ENCODE measurements at places on chromosomes 13 and 19.

DNA sequence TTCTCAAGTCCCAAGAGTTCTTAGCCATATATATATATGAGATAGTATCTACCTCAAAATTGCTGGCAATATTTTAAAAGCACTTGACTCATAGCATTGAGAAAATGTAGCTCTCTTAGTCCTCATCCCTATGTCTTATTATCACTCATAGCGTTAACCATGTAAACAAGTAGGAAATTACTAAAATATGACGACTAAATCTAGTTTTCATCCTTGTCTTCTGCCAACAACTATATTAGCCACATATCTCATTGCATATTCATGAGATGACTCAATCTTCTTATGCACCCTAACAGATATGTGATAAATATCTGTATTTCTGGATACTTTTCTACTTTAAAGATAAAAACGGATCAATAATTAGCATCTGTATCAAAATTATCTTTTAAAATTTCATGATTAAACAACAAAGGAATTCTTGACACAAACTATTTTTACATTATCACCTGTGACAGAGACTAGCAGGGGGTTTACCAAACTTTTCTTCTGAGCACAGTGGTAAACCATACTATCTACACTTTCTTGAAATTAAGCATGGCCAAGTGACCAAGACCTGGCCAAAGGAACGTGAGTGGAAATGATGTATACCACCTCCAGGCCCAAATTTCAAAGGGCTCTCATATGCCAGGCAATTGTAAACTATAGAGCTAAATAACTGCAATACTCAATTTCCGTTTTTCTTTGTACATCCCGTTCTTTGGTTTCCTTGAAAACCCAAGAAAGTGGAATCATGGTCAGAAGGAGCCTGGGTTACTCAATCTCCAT, 45.7 kb downstream of the ZC3H13 start:
- no peak for DNase-seq

DNA sequence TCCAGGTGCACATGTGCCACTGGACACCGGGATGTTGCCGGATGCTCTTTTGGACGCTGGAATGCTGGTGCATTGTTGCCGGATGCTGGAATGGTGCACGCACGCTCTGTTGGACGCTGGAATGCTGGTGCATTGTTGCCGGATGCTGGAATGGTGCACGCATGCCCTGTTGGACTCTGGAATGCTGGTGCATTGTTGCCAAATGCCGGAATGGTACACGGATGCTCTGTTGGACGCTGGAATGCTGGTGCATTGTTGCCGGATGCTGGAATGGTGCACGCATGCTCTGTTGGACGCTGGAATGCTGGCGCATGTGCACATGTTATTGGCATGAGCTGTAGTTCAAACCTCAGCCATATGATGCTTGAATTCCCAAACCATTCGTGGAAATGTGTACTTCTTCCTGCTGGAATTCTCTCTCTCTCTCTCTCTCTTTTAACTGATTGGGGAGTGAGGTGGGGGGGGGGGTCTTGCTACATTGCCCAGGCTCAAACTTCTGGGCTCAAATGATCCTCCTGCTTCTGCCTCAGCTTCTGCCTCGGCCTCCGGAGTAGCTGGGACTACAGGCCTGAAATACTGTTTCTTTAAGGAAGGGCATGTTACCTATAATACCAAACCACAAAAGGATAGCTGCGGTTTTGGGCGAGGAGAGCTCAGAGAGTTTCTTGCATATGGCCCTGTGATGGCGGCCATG, 1.2 kb upstream of the MCF2L start:
- peak; percentile 63 for DNase-seq

DNA sequence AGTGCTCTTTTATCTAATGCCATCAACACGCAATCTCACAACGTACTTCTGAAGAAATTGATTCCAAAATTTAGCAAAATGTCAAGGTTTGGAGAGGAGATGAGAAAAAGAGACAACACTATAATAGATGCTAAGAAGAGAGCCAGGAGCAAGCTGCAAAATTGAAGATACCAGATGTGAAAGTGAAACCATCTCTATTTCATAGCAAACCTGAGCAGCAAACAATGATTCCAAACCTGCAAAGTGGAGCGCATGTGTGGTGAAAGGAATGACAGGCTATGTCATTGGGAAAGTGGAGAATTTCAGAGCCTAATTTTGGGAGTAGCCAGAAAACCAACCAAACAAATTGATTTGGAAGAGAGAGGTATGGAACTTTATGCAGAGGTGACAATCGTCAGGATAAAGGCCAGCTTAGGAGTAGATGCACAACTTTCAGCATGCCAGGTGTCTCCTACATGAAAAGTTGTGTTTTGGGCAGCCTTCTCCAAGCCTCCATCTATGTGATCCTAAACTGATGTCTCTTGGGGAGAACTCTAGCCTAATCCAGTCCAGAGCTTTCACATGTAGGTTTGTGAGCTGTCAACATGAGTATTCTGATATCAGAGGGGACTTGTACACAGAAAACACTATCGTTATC, 158.4 kb upstream of the FNDC3A start:
- no peak for DNase-seq

DNA sequence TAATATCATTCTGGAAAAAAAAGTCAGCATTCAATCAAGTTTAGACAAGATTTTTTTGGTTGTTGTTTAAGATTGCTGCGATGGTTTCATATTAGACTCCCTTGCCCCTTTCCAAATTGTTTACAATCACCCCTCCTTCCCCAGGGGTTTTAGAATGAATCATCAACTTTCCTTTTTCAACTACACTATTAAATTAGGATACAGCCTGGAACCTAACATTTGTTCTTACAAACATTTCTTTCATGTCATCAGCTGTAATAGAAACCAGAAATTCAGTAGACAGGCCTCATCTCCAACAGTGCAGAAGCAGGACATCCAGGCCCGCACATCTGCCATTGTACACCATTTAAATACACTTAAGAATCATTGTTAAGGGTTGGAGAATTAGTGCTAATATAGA, 44.4 kb upstream of the WDFY2 start:
- DNase-seq: no peak

- peak; percentile 47 for DNase-seq
Observed at GRCh38 chr19:40805258-40805868, 6.4 kb downstream of the EGLN2 start.

- DNase-seq: no peak
Observed at GRCh38 chr19:32813862-32814425, 55.6 kb downstream of the SLC7A9 start.

DNA sequence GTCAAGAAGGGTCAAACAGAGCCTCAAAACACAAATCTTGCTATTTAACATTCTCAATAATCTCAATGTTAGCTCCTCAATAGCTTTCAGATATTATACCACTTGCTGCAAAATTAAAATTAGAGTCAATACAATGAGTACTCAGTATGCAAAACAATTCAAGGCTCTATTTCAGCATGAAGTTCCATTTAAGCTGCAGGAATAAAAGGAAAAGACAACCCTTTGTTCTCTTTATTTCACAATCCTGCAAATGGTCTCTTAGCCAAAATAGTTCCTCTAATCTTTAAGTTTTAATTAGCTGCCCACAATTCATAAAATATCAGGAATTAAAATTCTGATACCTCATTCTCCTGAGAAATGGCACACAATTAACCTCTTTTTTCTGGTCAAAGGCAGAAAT, 40.5 kb upstream of the DCT start:
- no peak for DNase-seq

DNA sequence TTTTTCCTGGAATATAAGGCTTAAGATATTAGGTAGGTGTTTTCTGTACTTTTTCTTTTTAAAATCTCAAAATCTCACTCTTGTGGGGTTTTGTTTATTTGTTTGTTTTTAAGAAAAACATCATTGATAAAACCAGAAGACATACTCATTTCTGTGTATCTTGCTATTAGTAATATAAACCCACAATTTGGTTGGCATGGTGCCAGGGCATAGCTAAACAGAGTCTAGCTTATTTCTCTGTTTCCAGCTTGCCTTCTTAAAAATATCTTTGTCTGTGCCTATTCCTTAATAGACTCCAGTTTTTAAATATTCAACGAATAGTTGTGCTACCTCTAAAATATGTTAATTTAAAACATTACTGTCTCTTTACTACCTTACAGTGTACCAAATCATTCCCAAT, 1121.9 kb upstream of the PCDH20 start:
- no peak for DNase-seq

DNA sequence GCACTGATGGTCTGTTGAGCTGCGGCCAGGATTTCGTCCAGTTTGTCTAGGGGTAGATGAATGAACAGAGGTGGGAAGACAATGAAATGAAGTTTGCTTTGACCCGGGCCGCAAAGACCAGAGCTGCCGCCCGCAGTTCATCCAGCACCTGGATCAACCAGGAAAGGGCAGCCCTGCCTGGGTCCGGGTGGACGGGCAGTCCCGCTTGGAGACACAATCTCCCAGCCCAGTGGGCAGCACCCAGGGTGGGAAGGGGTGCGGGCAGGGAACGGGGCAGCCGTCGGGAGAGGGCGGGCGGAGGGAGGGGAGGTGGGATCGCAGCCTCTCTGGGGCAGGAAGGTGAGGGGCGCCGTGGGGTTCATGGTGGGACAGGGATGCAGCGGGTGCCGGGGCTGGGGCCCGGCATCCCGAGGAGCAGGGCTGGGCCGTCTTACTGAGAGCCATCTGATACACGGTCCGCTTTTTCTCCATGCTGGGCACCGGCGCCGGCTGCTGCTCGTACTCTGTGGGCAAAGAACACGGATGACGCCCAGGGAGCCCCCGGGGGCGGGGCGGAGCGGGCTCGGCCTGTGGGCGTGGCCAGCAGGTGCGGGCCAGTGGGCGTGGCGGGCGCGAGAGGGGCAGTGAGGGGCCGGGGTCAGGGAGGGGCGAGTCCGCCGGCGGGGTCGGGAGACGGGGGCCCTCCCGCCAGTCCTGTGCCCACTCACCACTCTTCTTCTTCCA, 33.1 kb downstream of the SHANK1 start:
- no peak for DNase-seq

DNA sequence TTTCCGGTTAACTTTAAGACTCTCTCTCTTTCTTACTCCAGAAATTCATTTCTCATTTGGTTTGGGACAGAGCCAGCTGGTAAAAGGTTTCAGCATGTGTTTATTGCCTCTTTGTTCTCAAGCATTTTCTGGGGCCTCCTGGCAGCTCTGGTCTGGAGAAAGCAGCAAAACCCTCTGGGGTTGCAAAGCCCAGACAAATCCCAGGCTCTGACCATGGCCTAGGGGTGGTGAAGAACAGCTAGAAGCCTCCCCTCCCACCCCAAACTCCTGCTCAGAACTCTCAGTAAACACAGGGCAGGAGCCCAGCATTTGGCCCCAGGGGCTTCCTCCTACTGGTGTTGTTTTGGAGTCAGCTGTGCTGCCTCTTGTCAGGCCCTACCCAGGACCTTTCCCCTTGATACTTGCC, 124.2 kb upstream of the SERP2 start:
- DNase-seq: no peak

GRCh38 chr13:27971236-27971645, 2.1 kb upstream of the CDX2 start:
- no peak for DNase-seq
